Stomach (tissue), 19 donors: ENCODE measurements at places on chromosomes 5 and 9. TPM values are rescaled to one million over a fixed set of nuclear protein-coding genes. Genes with fewer than 3 reads are reported as not detected.

Gene SH3PXD2B
- polyA plus RNA-seq = 6.7 TPM

Gene LOX
- 2.7 TPM for polyA plus RNA-seq

Gene ARHGEF39
- polyA plus RNA-seq = 2.8 TPM

Gene SOHLH1
- not detected for polyA plus RNA-seq

Gene PROB1
- 0.76 TPM for polyA plus RNA-seq

Gene CKMT2
- polyA plus RNA-seq = 4.6 TPM

Gene PPP1R26
- polyA plus RNA-seq = 5.3 TPM

Gene RASEF
- polyA plus RNA-seq = 7.0 TPM

Gene CNTLN
- 2.0 TPM for polyA plus RNA-seq
